Pericardium fibroblast (primary cell): ENCODE measurements at places on chromosomes 2 and 18. TPM values are rescaled to one million over a fixed set of nuclear protein-coding genes. Genes with fewer than 3 reads are reported as not detected.

The CACNB4 gene
- total RNA-seq = 0.93 and 2.0 TPM in 2 replicates

The DUSP19 gene
- 1.3 and 1.9 TPM in 2 replicates for total RNA-seq

The TOGARAM2 gene
- total RNA-seq = 0.12 and 0.26 TPM in 2 replicates

The IL1F10 gene
- not detected in 2 replicates for total RNA-seq

The FLACC1 gene
- not detected in 2 replicates for total RNA-seq

The LTBP1 gene
- 27.4 and 55.7 TPM in 2 replicates for total RNA-seq

The GDF7 gene
- total RNA-seq = 0.09 and 0.12 TPM in 2 replicates

The SCN7A gene
- 2.6 and 4.3 TPM in 2 replicates for total RNA-seq

The GULP1 gene
- 12.6 and 32.7 TPM in 2 replicates for total RNA-seq

The PAX8 gene
- total RNA-seq = 0.35 and 2.0 TPM in 2 replicates

The RNF103 gene
- total RNA-seq = 18.5 and 21.4 TPM in 2 replicates

The STAMBP gene
- total RNA-seq = 17.7 and 26.3 TPM in 2 replicates

The REL gene
- 3.2 and 3.7 TPM in 2 replicates for total RNA-seq

The VAPA gene
- total RNA-seq = 162 and 184 TPM in 2 replicates

The DUSP2 gene
- 3.5 and 6.6 TPM in 2 replicates for total RNA-seq
